ENCODE measurements at places on chromosomes 2 and 18.

DNA sequence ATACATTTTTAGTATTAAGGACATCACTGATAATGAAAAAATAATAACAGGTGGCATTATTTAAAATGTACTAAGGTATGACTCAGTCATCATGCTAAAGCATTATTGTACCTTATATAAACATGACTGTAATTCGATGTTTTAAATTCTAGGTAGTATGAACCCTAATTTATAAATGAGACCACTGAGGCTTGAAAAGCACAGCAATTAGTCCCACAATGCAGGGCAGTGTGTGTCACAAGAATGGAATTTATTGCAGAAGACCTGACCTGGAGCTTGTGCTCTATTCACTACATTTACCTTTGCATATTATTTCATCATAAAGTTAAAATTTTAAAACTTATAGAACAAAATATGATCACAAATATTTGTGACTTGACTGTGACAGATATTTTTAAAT is 358.5 kb upstream of the DSEL start:
- DNase-seq, result no peak

- no peak for DNase-seq
Observed at GRCh38 chr2:186919296-186919695, 70.3 kb upstream of the ZSWIM2 start.

DNA sequence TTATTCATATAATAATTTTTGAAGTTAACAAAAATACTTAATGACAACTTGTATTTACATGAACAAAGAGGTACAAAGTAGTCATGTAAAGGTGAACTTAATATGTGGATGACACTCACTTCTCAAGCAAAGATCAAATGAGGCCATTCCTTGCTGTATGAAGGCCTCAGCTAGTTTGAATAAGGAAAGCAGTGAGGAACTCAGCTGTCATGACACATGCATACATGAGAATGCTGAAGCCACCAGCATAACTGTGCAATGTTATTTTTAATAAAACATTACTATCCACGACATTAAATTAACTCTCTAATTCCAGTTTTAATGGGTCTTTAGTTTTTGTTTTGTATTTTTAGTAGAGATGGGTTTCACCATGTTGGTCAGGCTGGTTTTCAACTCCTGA is 102.9 kb downstream of the CDH2 start:
- DNase-seq, result no peak

DNA sequence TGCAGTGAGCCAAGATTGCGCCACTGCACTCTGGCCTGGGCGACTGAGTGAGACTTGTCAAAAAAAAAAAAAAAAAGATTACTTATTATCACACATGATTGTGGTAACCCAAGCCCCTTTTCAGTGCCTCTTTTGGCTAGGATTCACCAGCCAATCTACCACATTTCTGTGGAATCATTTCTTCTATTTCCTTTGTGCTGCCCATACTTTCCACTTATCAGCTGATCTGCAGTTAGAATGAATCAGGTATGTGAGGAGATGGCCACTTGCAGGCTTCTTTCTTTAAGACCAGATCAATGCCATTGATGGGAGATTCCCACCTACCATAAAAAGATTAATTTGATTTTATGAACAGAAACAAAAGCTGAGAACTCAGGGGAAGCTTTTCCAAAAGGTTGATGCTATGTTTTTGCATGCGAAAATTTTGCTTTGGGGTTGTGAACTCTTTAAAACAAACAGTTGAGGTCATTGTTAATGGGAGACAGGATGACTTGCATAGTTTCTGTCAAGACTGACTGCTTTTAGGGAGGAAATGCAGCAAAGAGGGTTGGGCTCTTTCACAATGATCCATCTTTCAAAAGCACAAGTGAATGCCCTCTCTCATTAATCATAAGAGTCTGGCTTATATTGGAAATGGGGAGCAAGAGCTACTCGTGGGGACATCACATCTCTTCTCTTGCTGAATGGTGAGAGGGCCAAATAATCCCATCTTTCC is 66.9 kb upstream of the CYP26B1 start:
- DNase-seq, result no peak

Measured in stimulated activated CD4-positive, alpha-beta T cell treated with anti-CD3 and anti-CD28 coated beads, TNF-alpha, amount 100 ng/mL, for 1 hour (primary cell).